Progenitor cell of endocrine pancreas (in vitro differentiated cells): ENCODE measurements at places on chromosomes 2 and 18. TPM values are rescaled to one million over a fixed set of nuclear protein-coding genes. Genes with fewer than 3 reads are reported as not detected.
A peak's percentile ranks its signal among the peaks of the same experiment; 100 is the strongest.

Gene PLGLB1
- 6.9 and 8.6 TPM in 2 replicates for total RNA-seq

Gene CD207
- not detected in 2 replicates for total RNA-seq

Gene CHRNG
- total RNA-seq: 0.42 TPM in 1 of 2 replicates, not detected in the other

Gene STPG4
- 0.33 and 0.34 TPM in 2 replicates for total RNA-seq

Gene ERBB4
- 43.8 and 51.7 TPM in 2 replicates for total RNA-seq

Gene LCT
- 0.19 TPM in 1 of 2 replicates, not detected in the other for total RNA-seq

- H3K27me3 ChIP-seq: peaks cover 38% of the 10 kb centered on the region
- DNase-seq: no peak
- no peak overlapping the region for H3K4me3 ChIP-seq
These were observed 2.3 kb downstream of the MC5R start for GRCh38 chr18:13826209-13826608.

GRCh38 chr18:34976899-34977837 is 64.0 kb upstream of the MAPRE2 start:
- peaks cover 21% of the 10 kb centered on the region for H3K4me1 ChIP-seq
- H3K27ac ChIP-seq: peak overlapping the region; percentile 98
- H3K4me3 ChIP-seq: peak overlapping the region; percentile 87

GRCh38 chr18:6161549-6161948 is 253.2 kb downstream of the L3MBTL4 start:
- no peaks in the 10 kb centered on the region for H3K4me1 ChIP-seq
- no peak for DNase-seq
- H3K27me3 ChIP-seq: no peaks in the 10 kb centered on the region
- H3K27ac ChIP-seq: no peak overlapping the region
- H3K4me3 ChIP-seq: no peak overlapping the region
- peaks cover 11% of the 10 kb centered on the region for H3K36me3 ChIP-seq

DNA sequence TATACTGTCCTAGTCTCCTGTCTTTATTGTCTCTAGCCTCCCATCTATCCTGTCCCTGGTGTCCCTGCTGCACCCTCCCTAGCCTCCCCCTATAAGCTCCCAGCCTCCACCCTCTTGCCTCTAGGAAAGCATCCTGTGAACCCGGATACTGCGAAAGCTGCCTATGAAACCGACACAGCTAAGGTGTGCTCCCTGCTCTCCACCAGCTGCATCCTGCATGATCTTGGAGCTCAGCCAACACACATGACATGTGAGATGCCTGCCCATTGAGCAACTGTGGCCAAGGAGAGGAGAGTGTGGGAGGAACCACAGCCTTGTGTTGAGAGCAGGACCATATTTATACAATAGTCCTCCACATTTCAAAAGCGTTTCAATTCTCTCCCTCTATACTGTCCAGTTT is 187.1 kb downstream of the ZBTB7C start:
- no peak for DNase-seq
- H3K36me3 ChIP-seq: no peaks in the 10 kb centered on the region
- H3K4me3 ChIP-seq: no peak overlapping the region
- no peaks in the 10 kb centered on the region for H3K27me3 ChIP-seq
- peaks cover 3% of the 10 kb centered on the region for H3K4me1 ChIP-seq

- no peak overlapping the region for H3K27ac ChIP-seq
- DNase-seq: no peak
- H3K27me3 ChIP-seq: peaks cover 96% of the 10 kb centered on the region
- no peaks in the 10 kb centered on the region for H3K36me3 ChIP-seq
- peaks cover 8% of the 10 kb centered on the region for H3K4me1 ChIP-seq
These were observed 10.3 kb upstream of the HOXD1 start for GRCh38 chr2:176178038-176178756.

- no peaks in the 10 kb centered on the region for H3K36me3 ChIP-seq
- H3K4me1 ChIP-seq: peaks cover 15% of the 10 kb centered on the region
- H3K4me3 ChIP-seq: peak overlapping the region; percentile 63
- H3K27me3 ChIP-seq: peaks cover 82% of the 10 kb centered on the region
- no peak overlapping the region for H3K27ac ChIP-seq
- DNase-seq: no peak
These were observed 2.2 kb upstream of the SP5 start for GRCh38 chr2:170712653-170713542.

GRCh38 chr18:815353-815752 is 3.3 kb upstream of the YES1 start:
- no peak overlapping the region for H3K27ac ChIP-seq
- H3K4me3 ChIP-seq: no peak overlapping the region
- DNase-seq: no peak

DNA sequence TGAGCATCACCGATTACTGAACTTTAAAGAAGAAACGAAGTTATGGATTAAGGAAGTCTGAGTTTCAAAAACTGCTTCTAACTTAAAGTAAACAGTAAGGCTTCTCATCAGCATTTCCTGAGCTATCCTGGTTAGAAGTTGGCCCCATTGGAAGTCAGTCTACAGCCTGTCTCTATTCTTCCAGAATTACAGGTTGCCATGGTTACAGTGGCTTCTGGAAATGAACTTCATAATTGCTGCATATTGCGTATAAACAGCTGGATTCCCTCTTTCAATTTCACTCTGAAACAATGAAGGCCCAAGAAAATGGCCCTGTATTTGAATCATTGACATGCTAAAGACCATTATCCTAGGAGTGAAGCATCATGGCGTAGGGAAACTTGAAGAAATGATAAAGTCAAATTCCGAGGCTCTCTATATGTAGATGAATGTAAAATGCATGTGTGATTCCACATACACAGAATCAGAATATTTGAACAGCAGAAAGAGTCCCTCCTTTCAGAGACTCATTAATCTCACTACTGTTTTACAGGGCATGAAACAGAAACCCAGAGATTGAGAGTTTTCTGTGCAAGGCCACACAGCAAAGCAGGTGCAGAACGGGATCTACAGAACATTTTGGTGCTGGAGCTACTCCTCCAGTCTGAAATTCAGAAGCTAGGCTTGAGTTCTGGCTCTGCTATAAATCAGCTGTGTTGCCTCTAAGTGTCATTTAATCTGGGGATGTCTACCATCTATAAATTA is 856.4 kb upstream of the CELF4 start:
- DNase-seq: no peak
- H3K27ac ChIP-seq: no peak overlapping the region
- H3K36me3 ChIP-seq: no peaks in the 10 kb centered on the region
- no peaks in the 10 kb centered on the region for H3K4me1 ChIP-seq

- no peaks in the 10 kb centered on the region for H3K36me3 ChIP-seq
These were observed 6.4 kb upstream of the NCKAP5 start for GRCh38 chr2:133574620-133575019.

- no peaks in the 10 kb centered on the region for H3K27me3 ChIP-seq
- no peak overlapping the region for H3K27ac ChIP-seq
- no peaks in the 10 kb centered on the region for H3K4me1 ChIP-seq
- H3K4me3 ChIP-seq: no peak overlapping the region
These were observed 1097.1 kb upstream of the SLC39A10 start for GRCh38 chr2:194559964-194560363.

- H3K4me1 ChIP-seq: peaks cover 5% of the 10 kb centered on the region
- peaks cover 6% of the 10 kb centered on the region for H3K36me3 ChIP-seq
- no peak for DNase-seq
- no peak overlapping the region for H3K4me3 ChIP-seq
- no peaks in the 10 kb centered on the region for H3K27me3 ChIP-seq
- no peak overlapping the region for H3K27ac ChIP-seq
These were observed 40.8 kb downstream of the MAP3K2 start for GRCh38 chr2:127347015-127347414.

DNA sequence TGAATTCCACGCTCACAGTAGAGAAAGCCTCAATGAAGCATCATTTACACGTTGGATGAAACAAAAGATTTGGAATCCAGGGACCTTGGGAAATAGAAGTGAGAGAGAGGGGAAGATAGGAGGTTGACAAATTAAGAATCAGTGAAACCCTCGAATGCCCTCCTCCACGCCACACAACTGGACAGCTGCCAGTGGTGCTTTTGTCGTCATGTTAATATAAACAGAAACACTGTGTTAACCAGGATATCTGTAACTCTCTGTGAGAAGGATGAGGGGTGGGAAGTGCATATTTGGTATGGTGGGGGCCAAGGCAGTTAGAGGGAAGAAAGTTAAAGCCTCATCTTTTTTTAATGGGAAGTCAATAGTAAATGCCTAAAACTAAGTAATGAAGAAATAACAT is 108.7 kb downstream of the GFPT1 start:
- H3K4me1 ChIP-seq: no peaks in the 10 kb centered on the region
- no peaks in the 10 kb centered on the region for H3K36me3 ChIP-seq
- DNase-seq: no peak
- H3K4me3 ChIP-seq: no peak overlapping the region

- no peaks in the 10 kb centered on the region for H3K27me3 ChIP-seq
- peaks cover 11% of the 10 kb centered on the region for H3K4me1 ChIP-seq
- H3K4me3 ChIP-seq: no peak overlapping the region
- no peak for DNase-seq
- no peak overlapping the region for H3K27ac ChIP-seq
These were observed 265.1 kb downstream of the NOL4 start for GRCh38 chr18:33959609-33960008.

GRCh38 chr18:70107091-70107490 is 98.4 kb downstream of the RTTN start:
- H3K4me3 ChIP-seq: no peak overlapping the region
- peaks cover 49% of the 10 kb centered on the region for H3K36me3 ChIP-seq
- H3K27ac ChIP-seq: no peak overlapping the region
- DNase-seq: no peak
- no peaks in the 10 kb centered on the region for H3K4me1 ChIP-seq

DNA sequence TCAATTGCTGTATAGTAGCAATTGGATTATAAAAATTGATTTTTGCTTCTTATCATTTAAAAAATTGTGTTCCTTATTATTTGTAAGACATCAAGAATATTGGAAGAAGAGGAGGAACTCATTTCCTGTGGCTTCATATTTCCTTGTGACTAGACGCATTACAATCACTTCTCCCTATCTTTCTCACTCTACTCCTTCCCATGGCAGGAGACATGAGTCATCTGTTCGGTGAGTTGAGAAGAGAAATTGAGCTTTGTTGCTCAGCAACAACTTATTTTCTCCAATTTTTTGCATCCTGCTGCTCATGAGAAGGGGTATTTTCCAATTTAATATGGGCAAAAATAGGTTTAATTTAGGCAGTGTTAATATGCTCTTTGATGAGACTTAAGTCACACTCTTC is 1783.9 kb downstream of the SUCLG1 start:
- no peak overlapping the region for H3K4me3 ChIP-seq
- H3K27me3 ChIP-seq: no peaks in the 10 kb centered on the region
- H3K36me3 ChIP-seq: peaks cover 2% of the 10 kb centered on the region
- H3K27ac ChIP-seq: no peak overlapping the region
- no peak for DNase-seq

DNA sequence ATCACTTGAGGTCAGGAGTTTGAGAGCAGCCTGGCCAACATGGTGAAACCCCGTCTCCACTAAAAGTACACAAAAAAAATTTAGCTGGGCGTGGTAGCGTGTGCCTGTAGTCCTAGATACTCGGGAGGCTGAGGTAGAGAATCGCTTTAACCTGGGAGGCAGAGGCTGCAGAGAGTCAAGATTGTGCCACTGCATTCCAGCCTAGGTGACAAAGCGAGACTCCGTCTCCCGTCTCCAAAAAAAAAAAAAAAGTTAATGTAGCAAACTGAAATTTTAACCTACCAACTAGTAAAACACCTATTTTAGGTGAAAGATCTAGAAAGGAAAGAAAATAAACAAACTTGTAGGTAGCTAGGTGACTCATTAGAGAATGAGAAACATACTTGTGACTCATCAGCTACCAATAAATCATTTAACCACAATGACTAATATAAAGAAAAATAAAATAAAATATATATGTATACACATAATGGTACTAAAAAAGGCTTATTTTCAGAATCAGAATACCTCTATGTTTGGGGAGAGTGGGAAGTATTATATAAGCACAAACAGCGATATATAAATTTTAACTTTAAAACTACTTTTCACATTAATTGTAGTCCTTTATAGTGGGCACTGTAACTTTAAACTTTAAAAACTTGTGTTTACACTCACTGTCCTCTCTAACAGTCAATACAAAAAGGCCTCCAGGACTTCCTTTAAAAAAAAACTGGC is 36.6 kb downstream of the DARS1 start:
- DNase-seq: no peak
- H3K4me3 ChIP-seq: no peak overlapping the region
- no peaks in the 10 kb centered on the region for H3K27me3 ChIP-seq
- peaks cover 3% of the 10 kb centered on the region for H3K4me1 ChIP-seq

DNA sequence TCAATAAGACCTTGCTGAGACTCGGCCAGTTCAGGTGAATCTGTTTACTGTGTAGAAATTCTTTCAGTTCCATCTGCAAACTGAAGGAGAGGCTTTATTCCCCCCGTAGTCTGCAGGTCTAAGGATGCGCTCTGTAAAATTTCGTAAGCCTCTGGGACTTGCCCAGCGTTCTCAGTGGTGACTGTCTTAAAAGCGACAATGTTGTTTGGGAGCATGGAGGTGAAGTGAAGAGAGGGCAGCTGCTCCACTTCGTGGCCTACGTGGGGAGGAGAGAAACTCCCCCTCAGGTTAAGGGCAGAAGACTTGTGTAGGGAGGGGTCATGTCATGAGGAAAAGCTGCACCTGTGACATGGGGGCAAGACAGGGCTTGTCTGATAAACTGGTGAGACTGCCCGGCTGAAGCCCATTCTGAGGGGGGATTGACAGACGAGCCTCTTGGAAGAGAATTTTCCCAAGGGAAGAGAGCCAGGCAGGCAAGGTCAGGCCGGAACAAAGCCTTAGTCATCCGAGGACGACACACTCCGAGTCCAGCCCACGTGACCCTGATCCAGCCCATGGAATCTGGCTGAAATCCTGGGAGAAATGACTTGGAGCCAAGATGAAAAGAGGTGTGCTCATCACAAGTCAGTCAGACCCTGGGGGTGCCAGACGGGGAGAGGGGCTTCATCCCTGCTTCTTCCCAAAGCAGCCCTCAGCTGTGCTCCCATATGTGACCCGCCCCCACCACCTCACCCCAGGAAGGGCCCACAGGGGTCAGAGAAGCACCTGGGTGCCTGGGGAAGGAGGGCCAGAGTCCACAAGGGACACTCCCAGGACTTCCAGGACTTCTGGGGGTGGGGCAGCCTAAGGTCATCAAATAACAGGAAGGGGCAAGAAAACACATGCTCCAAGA is 88.5 kb upstream of the SH3BP4 start:
- H3K4me3 ChIP-seq: no peak overlapping the region
- peaks cover 7% of the 10 kb centered on the region for H3K4me1 ChIP-seq
- peaks cover 4% of the 10 kb centered on the region for H3K36me3 ChIP-seq
- no peak for DNase-seq
- peaks cover 15% of the 10 kb centered on the region for H3K27me3 ChIP-seq

DNA sequence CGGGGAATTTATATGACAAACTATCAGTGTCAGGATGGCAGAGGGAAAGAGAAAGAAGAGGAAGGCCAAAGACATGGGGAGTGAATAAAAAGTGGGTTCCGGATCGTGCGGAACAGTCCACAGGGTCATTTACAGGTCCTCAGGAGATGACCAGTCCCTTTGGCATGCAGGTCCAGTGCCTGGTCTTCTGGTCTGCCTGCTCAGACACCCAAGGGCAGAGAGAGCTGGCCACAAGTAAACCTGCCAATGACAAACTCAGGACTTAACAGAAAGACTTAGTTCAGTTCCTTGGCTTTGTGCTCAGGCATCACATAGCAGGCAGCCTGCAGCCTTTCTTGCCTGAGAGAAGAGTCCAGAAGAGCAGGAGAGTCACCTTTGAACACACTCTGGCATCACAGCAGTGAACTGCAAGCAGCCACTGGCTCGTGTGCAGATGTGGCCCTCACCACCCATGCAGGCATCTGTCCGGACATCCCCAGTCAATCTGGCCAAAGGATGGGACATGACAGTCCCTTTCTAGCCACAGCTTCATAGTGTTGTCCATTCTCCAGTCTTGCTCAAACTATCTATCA is 14.0 kb downstream of the TMEM127 start:
- H3K36me3 ChIP-seq: peaks cover 16% of the 10 kb centered on the region
- H3K4me1 ChIP-seq: peaks cover 8% of the 10 kb centered on the region
- H3K4me3 ChIP-seq: no peak overlapping the region
- peak overlapping the region; percentile 37 for H3K27ac ChIP-seq
